ENCODE measurements at places on chromosomes 6 and 20.

DNA sequence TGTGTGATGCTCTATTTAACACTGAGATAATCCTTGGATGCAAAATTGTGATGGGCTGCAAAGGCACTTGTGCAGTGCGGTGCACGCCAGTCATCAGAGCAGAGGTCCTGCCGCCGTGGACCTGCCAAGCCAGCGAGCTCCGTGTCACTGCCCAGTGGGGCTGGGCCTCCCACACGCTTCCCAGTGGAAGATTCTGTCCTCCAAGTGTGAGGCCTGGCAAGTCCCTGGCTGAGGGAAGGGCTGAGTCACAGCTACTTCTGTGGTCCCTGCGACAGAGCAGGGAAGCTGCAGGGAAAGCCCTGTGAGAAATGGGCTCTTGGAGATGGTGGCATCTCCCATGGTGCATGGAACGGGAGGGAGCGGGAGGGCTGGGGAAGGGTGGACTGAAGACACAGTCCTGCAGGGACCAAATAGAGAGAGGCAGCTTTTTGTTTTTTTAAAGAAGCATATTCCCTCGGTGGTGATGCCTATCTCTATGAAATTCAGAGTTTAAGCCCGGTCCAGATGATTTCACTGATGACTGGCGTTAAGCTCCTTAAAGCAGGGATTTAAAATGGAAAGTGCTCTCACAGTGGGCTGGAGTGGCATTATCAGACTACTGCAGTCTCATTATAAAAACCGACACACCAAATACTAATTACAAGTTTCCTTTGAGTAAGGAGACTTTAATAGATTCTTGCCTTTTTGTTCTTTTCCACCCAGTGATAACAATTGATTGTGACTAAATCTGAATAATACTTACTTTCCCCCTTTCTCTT, 413.7 kb downstream of the QKI start:
- no peak for DNase-seq

DNA sequence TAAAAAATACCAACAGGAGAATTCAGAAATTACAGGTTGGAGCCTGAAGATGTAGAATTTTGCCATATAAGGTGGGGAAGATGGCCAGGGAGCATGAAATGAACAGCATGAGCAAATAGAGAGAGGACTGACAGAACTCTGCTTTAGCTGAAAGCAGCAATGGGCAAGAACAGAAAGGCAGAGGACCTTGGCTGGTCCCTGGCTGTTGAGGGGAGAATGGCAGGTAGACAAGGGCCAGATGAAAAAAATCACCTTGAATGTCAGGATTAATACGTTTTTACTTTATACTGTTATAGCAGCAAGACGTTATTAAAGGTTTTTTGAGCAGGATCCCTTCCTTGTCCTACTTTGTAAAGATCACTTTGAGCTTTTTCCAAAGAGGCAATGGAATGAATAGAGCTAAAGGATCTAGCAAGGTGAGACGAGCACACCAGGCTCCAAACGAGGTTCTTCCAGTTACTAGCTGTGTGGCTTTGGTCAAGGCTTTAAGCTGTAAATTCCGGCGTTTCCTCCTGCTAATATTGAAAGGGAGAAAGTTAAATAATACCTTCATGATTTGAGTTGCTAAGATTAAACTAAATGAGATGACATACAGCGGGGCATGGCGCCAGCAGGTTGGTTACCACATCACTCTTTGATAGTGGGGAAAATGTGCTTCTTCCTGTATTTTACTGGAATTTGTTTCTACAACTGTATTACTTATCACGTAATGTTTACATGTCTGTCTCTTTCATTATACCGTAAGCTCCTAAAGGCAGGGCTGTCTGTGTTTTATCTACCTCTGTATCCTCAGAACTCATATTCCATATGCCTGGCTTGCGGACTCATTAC, 776 bp downstream of the PPIL1 start:
- DNase-seq, result no peak

DNA sequence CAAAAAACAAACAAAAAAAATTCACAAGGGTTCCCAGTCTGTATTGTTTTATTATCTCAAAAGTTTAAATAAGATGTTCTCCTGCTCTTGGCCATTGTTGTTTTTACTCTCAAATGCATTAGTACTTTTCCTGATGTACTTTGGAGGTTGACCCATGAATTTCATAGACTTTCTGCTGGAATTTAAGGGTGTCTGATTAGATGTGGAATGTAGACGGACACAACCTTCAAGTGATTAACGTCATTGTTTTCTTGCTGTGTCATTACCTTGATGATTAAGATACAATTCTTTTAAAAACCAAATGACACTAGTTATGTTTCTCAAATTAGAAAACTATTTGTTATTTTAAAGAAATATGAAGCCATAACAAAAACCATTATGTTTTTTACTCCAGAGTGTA, 421.4 kb upstream of the RUNX2 start:
- DNase-seq, result no peak

- no peak for DNase-seq
Observed at GRCh38 chr6:15338476-15338875, 92.6 kb downstream of the JARID2 start.

DNA sequence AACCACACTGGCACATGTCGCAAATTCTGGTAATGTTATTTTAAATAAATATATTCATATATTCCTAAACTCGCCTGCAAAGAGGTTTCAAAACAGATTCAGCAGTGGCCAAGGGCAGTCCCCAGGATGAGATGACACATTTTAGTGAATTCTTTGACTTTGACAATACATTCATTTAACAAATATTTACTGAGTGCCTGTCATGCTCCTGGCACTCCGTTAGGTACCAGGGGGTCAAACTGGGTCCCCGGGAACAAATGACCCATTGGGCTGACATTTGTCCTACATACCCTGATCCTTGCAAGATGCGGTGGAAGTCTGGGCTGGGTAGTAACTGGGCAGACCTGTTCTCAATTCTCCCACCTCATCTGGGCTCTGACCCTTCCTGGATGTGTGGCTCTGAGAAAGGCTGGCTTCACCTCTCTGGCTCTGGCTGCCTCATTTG, 74.9 kb downstream of the FYN start:
- no peak for DNase-seq

Data from right lobe of liver (tissue), 6 donors.